ENCODE measurements at places on chromosomes 2 and 18.

DNA sequence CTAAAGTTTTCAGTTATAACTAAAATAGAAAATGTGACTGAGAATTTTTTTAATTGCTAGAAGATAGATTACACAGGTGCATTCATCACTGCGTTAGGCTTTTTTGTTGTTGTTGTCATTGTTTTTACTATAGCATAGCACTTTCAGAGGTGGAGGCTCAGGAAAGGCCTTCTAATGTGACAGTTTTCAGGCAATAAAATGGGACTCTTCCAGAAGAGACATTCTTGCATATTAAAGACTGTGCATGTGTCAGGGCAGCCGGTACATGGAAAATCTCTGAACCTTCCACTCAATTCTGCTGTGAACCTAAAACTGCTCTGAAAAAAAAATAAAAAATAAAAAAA is 175.2 kb downstream of the METTL4 start:
- no peak for DNase-seq

DNA sequence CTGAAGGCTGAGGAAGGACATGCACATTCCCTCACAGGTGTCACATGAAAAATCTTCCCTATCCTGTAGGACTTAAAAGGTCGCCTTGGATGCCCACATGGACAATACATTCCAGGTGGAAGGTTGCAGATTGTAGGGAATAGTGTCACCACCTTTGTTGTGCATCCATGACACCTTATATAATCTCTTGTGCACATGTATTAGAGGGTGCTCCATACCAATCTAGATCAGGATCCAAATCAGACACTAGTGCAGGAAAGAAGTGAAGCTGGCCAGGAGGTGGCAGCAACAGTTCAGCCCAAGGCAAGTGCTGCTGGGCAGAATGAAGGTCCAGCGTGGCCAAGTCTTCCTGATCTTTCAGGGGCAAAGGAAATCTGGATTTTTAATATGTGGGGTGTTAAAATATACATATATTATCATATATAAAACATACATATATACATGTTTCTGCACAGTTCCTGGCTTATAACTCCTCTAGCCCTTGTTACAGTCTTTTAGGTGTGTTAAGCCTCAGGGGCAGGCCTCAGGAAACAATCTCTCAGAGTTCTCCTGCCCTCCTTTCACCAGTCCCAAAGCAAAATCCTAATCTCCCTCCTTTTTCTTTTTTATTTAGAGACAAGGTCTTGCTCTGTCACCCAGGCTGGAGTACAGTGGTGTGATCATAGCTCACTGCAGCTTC is 16.6 kb downstream of the NIF3L1 start:
- DNase-seq = no peak

DNA sequence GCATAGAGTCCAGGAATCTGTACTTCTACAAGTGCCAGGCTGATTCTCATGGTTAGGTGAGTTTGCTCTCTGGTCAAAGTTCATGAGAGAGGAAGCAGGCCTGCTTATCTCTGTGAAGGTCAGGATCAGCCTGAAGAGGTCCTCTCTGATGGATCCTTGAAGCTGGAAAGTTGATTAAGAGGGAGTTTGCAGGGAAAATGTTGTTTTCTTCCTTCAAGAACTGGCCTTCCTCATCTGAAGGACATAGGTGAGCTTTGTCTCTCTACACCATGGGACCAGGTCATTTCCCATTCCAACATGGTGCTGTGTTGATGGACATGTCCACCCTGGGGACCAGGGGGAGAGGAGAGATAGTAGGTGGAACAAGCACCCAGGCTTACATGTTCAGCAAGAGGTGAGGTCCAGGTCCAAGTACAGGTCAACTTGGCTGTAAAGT is 14.9 kb downstream of the CCL20 start:
- no peak for DNase-seq

DNA sequence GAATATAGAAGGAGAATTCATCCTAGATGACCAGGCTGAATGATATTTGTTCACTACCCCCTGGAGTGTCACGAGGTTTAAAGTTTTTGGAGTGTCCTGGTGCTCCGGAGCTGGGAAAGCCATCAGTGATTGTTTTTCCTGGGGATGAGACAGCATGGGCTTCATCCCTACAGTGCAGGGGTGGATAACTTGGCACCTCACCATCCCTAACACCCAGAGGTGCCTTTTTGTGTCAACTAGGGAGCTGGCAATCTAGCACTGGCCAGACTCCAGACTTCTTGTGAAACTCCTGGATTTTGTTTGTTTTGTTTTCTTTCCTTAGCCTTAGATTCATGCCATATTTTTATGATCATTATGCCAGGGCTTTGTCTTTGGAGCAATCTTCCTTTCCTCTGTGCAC is 164.8 kb downstream of the PRKCE start:
- DNase-seq = no peak

- DNase-seq = no peak
These were observed 4.8 kb downstream of the CHRND start for GRCh38 chr2:232530626-232531260.

GRCh38 chr18:59062643-59063006 is 77.1 kb upstream of the SEC11C start:
- DNase-seq = no peak

- DNase-seq = no peak
These were observed 636.8 kb upstream of the LINC00305 start for GRCh38 chr18:64785686-64786085.

All from esophagus muscularis mucosa (tissue), 4 donors.